Muscle of back (tissue), 13 donors: ENCODE measurements at places on chromosomes 1 and 21.

DNA sequence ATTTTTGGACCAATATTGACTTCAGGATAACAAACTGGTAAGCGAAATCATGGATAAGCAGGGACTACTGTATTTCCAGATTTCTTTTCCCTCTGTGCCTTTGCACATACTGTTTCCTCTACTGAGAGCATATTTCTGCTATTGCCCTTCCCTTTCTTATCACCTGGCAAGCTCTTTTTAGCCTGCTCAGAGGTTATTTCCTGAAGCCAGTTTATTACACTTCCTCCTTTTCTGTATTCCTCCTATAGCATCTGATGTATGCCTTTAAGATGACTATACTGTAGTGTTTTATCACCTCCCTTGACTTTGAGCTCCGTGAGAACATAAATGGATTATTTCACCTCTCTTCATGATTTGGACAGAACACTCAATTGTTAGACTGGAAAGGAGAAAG lies 49.0 kb downstream of the MAGI3 start:
- no peak for DNase-seq

- no peak for DNase-seq
Measured at GRCh38 chr1:53508991-53509666, 49.9 kb downstream of the DMRTB1 start.

DNA sequence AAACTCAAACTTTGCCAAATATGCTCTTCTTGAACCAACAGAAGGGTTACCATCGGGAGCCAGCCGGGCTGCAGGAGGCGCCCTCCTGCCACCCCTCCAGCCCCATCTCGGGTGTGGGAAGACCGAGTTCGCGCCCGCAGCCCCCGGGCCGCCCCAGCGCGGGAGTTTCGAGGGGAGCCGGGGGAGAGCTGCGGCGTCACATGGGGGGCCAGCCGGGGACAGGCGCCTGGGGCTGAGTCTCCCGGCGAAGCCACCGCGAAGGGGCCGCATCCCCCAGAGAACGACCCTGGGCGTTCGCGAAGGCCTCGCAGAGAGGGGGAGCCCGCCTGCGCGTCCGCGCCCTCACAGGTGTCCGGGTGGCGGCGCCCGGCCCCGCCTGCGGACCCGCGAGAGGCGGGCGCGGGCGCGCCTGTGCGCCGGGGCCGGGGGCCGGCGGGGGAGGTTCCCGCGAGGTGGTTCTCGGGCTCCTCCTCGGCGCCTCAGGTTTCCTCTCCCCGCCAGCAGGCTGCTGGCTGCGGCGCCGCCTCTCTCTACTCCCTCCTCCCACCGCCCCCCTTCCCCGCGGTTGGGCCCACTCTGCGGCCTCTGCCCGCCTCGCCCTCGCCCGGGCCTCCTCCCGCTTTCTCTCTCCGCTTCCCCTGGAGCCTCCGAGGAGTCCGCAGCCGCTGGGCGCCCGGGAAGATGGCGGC lies at the start of gene RAVER2:
Gene RAVER2, plus strand, starts transcription at position 584 of the 689 bp plus-strand sequence. Its CDS starts 98 bp downstream, at position 682.
- DNase-seq: peak; percentile 92

DNA sequence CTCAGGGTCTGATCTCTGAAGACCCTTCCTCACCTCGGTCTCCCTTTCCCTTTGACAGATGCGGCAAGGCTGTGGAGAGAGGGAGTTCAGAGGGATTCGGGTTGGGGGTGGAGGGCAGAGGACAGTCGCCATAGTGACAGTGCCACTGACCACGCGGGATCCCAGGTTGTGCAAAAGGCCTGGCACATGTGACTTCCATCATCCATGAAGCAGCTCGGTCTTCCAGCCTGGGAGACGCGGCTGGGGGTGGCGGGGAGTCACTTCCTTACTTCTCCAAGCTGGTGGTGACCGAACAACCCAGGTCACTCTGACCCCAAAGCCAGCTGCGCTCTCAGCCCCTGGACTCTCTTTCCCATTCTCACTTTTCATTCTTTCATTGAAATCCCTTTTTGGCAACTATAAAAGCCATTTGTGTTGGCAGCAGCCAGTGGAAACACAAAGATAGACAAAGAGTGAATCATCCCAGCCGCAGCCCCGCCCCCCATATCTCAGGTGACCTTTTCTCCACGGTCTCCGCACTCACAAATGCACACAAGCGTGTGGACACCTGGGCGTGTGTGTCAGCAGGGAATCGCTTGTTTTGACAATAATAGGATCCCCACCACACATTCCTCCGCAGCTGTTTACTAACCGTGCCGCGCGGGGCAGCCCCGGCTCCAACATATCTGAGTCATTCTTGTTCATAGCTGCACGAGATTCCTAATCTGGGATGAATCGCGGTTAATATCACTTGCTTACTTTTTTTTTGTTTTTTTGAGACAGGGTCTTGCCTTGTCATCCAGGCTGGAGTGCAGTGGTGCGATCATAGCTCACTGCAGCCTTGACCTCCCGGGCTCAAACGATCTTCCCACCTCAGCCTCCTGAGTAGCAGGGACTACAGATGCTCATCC lies 68.3 kb downstream of the DHRS3 start:
- peak; percentile 88 for DNase-seq

DNA sequence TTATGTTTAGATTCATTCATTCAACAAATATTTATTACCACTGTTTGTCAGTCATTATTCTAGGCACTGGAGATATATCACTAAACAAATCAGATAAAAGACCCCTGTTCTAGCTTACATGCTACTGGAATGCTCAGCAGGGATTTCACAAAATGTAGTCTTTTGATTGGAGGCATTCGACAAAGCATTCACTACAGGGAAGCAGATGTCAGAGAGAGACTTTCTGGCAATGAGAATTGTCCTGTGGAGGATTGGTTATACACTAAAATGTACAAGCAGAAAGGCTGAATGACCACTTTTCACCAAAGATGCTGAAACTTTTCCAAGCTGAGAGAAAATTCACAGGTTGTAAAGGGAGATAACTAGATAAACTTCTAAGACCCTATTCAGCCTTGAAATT lies 57.7 kb downstream of the SCMH1 start:
- DNase-seq: no peak

DNA sequence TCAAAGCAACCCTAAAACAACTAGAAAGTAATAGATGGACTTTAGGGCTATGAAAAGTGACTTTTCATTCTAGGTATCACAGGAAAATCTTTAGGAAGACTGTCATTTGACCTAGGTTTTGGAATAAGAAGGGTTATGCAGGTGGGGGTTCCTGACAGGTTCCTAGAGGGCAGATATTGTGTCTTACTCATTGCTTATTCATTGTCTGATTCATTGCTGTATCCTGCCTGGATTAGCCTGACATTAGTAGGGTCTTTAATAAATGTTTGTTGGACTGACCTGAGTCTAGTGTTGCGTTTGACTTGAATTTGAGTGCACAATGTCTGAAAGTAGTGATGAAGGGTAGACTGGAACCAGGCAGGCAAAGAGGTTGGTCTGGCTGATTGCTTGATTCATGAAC lies 6.0 kb downstream of the FNBP1L start:
- no peak for DNase-seq

DNA sequence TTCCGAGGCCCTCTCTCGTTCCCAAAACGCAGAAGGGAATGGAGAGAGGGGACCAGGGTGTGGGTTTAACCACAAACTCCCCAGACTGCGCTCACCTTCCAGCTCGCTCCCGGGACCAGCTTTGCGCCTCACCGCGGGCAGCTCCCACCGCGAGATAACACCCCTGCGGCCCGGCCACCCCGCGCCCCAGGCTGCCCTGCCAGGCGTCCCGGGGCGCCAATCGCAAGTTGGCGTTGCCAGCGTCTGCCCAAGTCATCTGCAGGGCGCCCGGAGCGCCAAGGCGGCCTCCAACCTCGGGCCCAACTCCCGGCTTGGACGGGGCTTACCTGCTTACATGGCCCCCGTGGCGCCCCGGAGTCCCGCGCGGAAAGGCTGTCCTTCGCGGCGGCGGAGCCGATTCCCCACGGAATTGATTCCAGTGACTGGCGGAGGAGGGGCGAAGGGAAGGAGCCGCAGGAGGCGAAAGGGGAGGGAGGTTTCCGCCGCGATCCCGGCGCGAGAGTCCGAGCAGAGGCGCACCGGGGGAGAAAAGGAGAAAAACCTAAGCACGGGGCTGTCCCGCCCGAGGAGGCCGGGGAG lies 456 bp downstream of the PTPN14 start:
- no peak for DNase-seq

DNA sequence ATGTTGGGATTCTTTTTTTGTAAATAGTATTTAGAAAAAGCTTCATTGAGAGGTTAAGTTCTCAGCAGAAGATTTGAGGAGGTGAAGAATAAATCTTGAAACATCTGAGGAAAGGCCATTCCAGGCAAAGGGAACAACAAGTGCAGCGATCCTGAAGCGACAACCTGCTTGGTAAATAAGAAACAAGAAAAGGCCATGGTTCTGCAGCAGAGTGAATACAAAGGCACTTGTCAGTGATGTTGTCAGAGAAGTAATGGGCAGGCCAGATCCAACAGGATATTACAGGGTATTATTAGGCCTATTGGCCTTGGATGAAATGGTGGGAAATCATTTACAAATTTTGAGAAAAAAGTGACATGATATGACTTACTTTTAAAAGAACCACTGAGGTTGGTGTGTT lies 960.0 kb downstream of the PLA2G4A start:
- DNase-seq: no peak

DNA sequence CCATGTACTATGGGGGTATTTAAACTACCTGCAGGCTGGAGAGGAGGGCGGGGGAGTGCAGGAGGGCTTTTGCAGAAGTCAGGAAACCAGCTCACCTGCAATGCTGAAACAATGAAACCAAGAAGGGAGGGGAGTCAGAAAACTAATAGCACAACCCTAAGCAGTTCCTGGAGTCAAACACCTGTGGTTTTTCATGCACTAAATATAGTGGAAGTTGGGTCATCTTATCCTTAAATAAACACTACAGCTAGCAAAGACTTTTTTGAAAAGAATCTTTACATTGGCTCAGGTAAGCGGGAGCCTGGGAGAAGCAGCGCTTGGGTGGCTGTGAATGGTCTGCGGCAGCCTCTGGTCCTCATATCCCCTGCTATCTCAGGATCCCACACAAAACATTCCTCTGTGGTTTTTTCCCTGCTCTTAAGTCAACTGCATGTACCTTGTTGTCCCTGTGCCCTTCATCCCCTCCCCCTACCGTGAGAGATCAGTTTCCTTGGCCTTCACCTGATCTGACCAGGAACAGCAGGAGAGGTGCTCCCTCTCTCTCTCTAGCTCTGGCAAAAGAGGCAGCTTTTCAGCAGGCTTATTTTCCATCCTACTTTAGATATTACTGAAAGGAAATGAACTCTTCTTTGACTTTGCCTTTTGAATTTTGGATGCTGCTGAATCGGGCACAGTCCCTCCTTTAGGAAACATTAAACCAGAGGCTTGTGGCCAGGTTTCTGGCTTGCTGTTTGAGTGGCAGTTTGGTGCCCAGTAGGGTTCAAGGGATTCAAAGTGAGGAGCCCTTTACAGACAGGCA lies 26.6 kb downstream of the TENT5C start:
- DNase-seq: no peak

DNA sequence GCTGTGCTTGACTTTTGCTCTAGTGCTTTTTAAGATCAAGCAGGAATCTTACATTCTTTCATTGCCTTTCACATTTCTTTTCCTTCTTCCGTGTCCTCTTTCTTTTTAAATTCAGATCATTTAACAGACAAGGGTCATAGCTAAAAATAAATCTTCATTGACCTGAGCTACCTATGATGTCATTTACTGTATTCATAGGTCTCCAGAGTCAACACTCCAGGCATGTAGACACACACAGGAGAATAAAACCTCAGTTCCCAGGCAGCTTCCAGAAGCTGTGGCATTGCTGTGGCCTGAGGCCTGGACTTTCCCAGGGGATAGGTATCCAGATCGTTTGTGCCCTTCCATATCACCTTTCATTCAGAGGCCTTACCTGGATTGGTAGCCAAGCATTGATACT lies 38.5 kb upstream of the ENAH start:
- no peak for DNase-seq

- no peak for DNase-seq
Measured at GRCh38 chr1:12410351-12410750, 180.5 kb downstream of the VPS13D start.

DNA sequence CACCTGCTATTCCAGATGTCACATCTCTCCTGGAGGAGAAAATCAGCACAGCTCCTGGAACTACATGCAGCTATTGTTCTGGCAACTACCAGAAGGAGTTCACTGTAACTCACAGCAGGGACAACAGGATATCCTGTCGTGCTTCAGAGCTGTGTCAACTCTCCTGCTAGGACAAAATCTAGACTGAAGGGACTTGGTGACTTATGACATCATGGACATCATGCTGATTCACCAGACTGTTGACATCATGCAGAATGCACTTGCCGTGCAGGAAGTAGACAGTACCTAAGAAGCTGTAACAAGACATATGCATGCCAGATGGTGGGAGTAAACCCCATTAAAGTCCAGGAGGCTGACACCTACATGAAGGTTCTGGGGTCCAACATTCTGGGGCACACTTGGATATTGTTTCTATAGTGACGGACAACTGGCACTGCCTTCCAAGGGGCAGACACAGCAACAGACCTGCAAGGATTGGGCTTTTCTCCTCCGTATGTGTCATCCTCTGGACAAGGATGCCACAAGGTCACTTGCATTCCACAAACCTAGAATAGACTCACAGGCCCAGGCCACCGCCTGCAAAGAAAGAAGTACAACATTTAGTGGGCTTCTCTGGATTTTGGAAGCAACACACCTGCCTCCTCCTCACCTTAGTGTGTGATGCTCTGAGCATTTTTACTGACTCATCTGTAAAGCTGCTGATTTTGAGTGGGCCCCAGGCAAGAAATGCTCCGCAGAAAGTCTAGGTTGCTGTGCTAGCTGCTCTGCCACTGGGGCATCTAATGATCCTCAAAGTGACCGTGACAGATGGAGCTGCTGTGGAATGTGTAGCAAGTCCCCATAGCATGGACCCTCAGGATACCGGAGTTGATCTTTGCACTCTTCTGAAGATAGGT lies 249.2 kb downstream of the MATN1 start:
- no peak for DNase-seq

DNA sequence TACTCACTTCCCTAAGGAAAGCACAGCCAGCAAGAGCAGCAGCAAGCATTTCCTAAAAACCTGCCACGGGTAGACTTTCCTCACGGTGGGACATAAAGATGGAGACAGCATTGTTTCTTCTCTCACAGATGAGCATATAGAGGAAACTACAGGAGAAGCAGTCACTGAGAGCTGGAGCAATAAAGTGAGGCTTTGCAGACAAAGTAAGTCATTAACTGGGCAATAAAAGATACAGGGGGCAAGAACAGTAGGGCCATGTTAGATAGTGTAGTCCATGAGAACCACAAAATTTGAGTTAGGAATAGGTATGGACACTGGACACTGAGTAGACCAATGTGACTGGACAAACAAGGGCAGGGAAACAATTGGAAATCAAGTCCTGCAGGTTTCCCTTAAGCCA lies 240.1 kb upstream of the NFIA start:
- no peak for DNase-seq

DNA sequence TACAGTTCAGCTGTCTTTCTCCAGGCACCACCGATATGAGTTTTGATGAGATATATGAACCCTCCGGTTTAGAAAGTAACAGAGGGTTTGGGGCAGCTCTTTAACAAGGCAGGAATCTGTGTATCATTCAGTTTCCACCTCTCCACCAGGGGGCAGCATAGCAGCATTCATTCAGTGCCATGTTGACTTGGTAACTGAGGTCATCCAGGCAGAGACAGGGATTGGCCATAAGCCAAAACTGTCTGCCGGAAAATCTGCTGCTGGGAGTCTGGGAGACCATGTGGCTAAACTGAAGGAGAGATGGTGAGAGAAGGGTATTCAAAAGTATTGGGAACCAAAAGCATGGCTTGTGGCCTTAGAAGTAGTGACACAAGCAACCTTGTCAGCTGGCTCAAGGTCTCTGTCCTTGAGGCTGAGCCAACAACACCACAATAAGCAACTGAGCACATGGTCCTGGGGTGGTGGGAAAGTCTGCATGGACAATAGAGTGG lies 98.5 kb downstream of the LMX1A start:
- DNase-seq: peak; percentile 54

- peak; percentile 81 for DNase-seq
Measured at GRCh38 chr1:155871390-155871789, 12.0 kb downstream of the SYT11 start.

GRCh38 chr1:46425726-46426125 lies 31.6 kb downstream of the FAAH start:
- no peak for DNase-seq
